ENCODE measurements at places on chromosomes 5 and 9. TPM values are rescaled to one million over a fixed set of nuclear protein-coding genes. Genes with fewer than 3 reads are reported as not detected.

The LHFPL2 gene
- 0.84 TPM for polyA plus RNA-seq

The EQTN gene
- polyA plus RNA-seq, result not detected

The ANKRD55 gene
- polyA plus RNA-seq, result 0.04 TPM

The CCDC192 gene
- not detected for polyA plus RNA-seq

The MYORG gene
- 2.5 TPM for polyA plus RNA-seq

The RPL37 gene
- polyA plus RNA-seq, result 2,494 TPM

The OTP gene
- not detected for polyA plus RNA-seq

The EXOSC2 gene
- polyA plus RNA-seq, result 17.4 TPM

The EIF4EBP3 gene
- polyA plus RNA-seq, result 38.2 TPM
